ENCODE measurements at places on chromosomes 1 and 21.

DNA sequence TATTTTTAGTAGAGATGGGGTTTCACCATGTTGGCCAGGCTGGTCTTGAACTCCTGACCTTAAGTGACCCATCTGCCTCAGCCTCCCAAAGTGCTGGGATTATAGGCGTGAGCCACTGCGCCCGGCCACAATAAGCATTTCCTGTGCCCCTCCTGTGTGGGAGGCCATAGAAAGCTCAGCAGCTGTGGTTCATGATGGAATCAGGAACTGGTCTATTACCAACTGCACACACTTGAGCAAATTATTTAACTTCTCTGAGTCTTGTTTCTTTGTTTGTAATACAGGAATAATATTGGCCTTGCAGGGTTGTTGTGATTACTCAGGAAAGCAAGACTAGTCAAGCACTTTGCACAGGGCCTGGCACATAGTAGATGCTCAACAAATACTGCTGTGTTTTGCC is 15.0 kb downstream of the RHBG start:
- no peak for DNase-seq

DNA sequence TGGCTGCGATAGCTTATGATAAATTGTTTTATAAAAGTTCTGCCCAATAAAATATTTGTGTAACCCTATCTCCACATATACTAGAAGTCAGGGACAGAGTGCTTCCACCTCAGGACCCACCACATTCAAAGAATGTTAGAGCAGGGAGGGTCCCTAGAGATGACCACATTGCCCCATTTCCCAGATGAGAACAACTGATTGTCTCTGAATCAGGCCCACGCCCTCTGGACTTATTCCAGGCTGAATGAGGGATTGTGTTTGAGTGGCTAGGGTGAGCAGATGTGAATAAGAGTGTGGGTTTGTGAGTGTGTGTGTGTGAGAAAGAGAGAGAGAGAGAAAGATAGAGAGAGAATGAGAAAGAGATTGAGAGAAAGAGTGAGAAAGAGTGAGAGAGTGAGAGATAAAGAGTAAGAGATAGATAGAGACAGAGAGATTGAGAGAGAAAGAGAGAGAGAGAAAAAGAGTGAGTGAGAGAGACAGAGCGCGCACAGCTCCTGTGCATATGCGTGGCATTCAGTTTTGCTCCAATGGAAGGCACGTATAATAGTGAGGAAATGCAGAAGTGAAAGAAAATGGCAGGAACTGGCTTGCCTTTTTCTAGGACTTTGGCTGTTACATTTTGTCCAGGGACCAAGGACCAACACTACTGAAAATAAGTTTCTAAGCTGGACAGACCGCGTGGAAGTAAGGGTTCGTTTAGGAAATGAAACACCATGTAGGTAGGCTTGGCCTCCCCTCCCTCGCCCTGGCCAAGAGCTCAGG is 94.1 kb downstream of the ABCA4 start:
- DNase-seq = no peak

DNA sequence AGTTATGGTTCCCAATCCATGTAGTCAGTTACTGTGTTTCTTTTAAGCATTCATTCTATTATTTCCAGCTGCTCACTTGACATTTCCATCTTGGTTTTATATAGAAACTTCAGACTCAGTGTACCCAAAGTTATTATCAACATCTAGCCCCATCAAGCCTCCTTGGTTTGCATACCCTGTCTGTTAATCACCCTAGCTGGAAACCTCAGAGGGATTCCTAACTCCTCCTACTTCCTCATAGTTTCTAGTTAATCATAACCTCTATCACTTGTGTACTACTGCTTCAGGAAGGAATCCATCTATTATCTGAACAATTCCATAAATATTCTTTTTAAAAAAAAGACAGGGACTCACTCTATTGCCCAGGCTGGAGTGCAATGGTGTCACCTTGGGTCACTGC is 293.3 kb downstream of the SDCCAG8 start:
- DNase-seq = no peak

DNA sequence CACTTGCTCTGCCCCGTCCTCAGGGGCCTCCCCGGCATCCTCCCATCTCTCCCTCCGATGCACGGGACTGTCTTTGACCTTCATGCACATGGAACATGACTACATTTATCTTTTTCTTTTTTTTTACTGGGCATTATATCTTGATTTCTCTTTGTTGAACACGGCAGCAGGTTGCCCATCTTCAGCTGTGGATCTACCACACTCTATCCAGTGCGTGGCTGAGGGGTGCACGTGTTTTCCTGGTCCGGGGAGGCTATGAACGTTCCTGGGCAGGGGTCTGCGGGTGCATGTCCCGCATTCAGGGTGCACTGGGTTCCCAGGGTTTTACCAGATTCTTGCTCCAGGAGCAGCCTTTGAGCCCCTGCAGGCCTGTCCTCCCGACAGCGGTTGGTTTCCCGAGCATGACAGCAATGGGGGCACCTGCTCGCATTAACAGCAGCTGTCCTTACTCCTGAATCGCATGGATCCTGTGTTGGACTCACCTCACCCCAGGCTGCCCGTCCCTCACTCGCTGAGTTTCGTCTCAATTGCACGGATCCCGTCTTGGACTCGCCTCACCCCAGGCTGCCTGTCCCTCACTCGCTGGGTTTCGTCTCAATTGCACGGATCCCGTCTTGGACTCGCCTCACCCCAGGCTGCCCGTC is 7.4 kb downstream of the POFUT2 start:
- DNase-seq = peak; percentile 43

- no peak for DNase-seq
Observed at GRCh38 chr1:165858364-165858823, 31.0 kb downstream of the UCK2 start.

DNA sequence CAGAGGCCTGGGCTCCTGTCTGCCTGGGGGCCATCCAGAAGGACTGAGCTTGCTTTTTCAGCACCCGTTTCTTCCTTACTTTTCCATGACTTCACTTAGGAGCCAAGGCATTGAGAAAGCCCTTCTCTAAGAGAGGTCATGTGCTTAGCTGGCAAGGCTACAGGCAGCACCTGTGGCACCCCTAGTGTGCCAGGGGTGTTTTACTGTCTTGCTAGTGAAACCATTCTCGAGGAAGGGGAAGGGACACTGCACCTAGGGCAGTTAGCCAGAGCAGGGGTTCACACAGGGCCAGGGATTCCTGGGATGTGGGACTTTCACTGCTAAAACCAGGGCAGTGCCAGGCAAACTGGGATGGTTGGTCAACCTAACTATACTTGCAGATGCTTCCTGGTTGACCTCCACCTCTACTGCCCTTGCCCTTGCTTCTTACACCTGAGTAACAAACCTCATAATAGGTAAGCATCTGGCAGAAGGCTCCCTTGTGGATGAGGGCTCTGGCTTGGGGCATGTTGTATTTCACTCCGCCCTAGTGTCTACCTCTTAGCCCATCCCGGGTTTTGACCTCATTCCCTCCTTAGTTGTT is 69.2 kb downstream of the NOS1AP start:
- no peak for DNase-seq

- no peak for DNase-seq
Observed at GRCh38 chr1:6098303-6099215, 52.9 kb downstream of the KCNAB2 start.

GRCh38 chr1:243253926-243254232 is 1.2 kb downstream of the CEP170 start:
- DNase-seq = no peak

GRCh38 chr1:34970829-34971228 is 14.3 kb downstream of the TMEM35B start:
- no peak for DNase-seq
